ENCODE measurements at places on chromosomes 3 and 15.

- no peak for DNase-seq
Measured at GRCh38 chr3:29755416-29755815, 474.5 kb downstream of the RBMS3 start.

DNA sequence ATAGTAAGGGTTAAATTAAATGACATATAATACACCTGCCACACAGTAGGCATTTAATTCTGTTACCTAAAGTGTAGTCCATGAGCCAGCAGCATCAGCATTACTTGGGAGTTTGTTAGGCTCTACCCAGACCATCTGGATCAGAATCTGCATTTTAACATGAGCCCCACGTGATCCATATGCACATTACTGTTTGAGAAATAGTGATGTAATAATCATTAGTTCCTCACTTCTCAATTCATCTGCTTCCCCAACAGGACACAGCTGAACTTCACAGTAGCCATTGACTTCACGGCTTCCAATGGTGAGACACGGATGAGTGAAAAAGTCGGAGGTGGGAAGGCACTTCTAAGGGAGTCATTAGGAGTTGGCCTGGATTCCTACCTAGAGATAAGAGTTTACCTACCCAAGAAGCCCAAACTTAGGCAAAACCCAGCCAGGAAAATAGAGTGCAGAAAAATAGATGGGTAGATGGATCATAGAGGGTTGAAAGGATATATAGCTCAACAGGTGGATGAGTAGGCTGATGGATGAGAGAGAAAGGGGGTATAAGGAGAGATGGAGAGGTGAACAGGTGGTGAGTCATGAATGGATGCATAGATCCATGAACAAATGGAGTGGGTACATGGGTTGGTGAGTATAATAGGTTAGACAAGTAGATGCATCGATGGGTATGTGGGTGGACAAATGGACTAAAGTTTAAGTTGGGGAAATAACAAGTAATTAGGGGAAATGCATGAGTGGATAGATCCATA, 13.3 kb downstream of the CPNE9 start:
- DNase-seq = no peak

- DNase-seq = no peak
Measured at GRCh38 chr3:8737301-8737700, 3.7 kb downstream of the CAV3 start.

DNA sequence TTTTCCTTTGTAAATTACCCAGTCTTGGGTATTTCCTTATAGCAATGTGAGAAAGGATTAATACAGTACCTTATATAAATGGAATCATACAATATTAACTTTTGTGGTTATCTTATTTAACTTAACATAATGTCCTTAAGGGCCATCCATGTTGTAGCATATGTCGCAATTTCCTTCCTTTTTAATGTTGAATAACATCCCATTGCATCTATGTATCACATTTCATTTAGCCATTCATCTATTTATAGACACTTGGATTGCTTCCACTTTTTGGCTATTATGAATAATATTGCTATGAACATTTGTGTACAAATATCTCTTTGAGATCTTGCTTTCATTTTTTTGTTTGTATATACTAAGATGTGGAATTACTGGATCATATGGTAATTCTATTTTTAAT, 342.2 kb downstream of the PDCD6IP start:
- DNase-seq = no peak

- DNase-seq = no peak
Measured at GRCh38 chr3:43537225-43537624, 84.6 kb downstream of the ANO10 start.

DNA sequence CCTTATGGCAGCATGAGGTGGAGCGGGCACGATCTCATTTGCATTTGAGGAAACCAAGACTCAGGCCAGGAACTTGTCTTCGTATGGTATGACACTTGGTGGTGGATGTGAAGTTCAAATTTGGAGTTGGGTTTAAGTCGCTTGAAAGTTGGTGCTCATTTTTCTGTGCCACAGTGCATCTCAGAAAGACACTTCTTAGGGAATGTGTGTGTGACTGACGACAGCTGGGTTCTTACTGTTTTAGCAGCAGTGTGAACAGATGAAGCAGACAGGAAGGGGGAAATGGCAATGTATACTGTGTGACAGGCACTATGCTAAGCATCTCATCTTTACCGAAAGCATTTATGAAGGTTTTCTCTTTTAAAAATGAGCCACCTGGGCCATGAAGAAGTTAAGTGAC, 75.4 kb downstream of the SEC22A start:
- no peak for DNase-seq

DNA sequence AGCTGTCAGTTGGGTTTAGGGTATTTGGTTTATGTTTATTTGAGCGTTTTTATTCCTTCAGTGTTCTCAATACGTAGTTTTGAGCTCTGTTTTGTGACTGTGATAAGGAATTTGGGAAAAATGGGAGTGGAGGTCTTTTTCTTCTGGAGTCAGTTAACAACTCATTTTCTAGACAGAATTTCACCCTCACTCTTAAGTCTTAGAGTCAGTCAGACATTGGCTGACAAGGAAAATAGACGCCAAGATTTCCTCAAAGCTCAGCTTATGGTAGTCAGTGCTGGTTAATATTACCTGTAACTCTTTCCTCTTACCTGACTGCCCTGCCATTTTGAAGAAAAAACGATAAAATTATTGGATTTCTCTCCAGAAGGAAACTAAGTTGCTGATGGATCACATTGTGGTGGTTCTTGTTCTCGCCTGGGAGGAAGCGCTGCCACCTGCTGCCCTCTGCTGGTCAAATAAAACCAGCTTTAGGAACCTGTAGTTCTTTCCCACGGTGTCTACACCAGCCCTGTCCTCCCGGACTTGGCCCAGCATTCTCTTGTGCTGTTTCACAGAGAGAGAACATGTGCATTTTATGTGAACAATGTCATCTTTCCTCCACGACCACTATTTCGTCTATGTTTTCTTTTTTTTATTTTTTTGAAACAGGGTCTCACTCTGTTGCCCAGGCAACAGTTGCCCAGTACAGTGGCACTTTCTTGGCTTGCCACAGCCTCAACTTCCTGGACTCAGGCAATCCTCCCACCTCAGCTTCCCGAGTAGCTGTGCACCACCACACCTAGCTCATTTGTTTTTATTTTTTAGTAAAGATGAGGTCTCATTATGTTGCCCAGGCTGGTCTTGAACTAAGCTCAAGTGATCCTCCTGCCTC, 41.4 kb upstream of the UMPS start:
- DNase-seq = peak; percentile 73

- peak; percentile 36 for DNase-seq
Measured at GRCh38 chr3:99686955-99687612, 48.7 kb downstream of the COL8A1 start.

GRCh38 chr3:29138171-29138570, 142.7 kb upstream of the RBMS3 start:
- no peak for DNase-seq

DNA sequence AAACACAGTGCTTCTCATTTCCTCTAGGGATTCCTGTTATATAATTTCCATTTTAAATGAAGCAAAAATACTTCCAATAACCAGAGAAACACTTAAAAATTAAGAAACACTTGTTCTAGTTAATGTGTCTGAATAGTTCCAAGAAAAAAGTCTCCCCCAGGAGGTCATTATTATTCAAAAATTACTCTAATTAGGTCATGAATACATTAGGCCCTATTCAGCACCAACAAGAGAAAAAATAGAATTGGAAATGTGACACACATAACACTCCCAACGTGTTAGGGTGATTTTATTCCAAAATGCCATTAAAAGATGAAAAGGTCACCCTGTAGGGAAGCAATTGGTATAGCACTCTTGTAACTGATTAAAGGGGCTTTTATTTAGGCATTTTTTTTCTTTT, 382.1 kb downstream of the TUSC7 start:
- DNase-seq = no peak

DNA sequence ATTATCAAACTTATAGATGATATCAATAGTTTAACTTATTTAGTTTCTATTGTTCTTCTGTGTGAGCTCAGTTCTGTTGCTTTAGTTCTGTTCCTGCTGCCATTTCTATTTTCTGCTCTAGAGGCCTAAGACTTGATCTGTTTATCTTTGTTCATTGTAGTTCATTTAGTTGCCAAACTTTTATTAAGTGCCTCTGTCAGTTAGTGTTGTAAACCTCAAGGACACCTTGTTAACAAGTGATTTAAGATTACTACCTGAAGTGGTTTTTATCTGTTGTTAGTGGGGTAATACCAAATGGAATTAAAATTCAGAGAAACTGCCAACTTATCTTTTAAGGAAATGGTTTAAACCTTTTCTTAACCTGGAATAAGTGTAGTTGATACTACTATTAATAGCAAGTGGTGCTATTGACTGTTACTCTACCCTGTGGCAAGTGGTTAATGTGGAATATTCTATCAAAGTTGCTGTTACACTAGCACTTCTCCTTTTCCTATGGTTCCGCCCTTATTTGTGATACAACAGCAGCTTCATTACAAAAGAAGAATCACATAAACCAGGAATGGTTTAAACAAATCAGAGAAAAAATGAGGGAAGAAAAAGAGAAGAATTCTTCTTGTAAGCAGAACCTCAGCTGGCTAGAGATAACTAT, 500.6 kb upstream of the GOLIM4 start:
- DNase-seq = no peak

- no peak for DNase-seq
Measured at GRCh38 chr3:74845081-74845480, 230.6 kb upstream of the CNTN3 start.

- no peak for DNase-seq
Measured at GRCh38 chr3:170572665-170573253, 13.1 kb downstream of the SLC7A14 start.

- DNase-seq = no peak
Measured at GRCh38 chr3:24951180-24951579, 456.5 kb upstream of the THRB start.

DNA sequence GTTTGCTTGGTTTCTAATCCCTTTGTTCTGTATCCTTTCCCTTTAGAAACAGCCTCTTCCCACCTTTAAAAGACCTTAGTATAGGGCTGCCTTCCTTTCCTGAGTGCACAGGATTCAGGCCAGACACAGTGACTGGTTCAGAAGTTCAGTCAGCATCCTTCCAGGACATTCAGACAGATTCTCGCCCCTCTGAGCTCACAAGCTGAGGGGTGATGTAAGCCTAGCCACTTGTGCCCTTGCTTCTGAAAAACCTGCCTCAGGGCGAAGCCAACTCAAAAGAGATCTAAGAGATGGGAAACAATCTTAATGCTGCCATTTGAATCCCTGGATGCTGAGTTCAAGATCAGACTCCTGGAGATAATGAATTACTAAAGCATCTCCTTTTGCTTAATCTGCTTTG, 6.7 kb upstream of the NSMCE3 start:
- no peak for DNase-seq

DNA sequence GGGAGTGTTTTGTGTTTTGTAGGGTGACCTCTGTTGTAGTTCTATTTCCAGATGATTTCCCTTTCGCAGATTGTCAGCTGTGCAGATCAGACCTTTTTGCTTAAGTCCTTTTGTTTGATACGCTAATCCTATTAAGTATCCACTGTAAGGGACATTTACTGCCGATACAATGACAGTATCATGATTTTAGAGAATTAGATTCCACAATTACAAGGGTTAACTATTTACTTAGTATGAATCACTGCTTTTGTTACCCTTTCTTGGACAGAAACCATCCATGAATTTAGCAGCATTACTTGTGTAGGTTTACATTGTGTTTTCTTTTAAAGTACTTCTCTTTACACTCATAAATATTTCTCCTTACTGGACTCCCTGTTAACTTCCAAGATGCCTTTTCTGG, 31.4 kb downstream of the ZNF662 start:
- no peak for DNase-seq

DNA sequence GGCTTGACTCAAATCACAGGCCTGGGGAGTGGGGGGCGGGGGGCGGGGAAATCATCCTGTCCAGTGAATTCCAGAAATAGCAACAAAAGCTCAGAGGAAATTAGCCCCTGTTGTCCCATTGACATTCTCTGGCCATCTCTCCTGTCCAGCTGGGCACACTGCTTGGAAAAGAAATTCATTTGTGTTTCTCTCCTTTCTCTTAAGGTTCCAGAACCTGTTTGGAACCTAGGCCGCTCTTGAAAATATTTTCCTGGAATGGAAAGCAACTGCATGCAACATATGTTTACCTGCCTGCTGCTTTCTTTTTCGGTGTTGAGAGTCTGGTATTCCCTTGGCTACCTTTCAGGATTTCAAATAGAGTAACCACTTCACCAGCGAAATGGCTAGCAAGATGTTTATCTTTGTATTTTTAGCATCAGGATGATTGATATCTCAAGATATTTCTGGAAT, 169.0 kb downstream of the GHSR start:
- no peak for DNase-seq

GRCh38 chr3:105537371-105538080, 170.8 kb downstream of the ALCAM start:
- DNase-seq = no peak

GRCh38 chr15:35507932-35508638, 37.9 kb downstream of the DPH6 start:
- no peak for DNase-seq

GRCh38 chr15:45536934-45537333, 14.4 kb upstream of the SLC30A4 start:
- no peak for DNase-seq

- no peak for DNase-seq
Measured at GRCh38 chr3:14608298-14608697, 43.3 kb upstream of the CCDC174 start.

GRCh38 chr3:193052354-193053045, 134.8 kb upstream of the MB21D2 start:
- DNase-seq = no peak

DNA sequence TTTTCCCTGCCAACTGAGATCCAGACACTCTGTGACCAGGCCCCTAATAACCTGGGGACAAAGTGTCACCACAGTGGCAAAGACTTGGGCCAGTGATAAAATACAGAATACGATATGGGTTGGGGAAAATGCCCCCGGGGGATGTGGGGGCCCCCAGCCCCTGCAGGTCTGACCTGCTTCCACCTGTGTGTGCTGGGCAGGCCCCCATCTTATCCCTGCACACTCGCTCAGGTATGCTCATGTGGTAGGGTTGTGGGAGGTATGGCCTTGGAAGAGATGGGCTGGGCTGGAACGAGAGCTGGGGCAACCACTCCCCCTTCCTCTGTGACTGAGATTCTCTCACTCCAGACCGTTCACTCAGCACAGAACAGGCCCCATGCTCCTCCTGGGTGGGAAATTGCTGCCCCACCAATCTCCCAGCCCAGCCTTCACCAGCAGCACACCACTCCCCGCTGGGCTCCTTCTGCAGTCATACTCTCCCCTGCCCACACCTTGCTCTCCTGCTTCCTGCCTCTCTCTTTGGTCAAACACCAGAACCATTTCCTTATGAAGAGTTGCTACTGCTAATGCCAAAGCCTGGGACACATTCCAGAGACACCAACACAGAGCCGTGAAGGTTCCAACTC, 9.6 kb upstream of the CPEB1 start:
- no peak for DNase-seq
